ENCODE measurements at places on chromosomes 6 and 20.

GRCh38 chr20:56796345-56796744 is 167.2 kb downstream of the TFAP2C start:
- DNase-seq, result no peak

DNA sequence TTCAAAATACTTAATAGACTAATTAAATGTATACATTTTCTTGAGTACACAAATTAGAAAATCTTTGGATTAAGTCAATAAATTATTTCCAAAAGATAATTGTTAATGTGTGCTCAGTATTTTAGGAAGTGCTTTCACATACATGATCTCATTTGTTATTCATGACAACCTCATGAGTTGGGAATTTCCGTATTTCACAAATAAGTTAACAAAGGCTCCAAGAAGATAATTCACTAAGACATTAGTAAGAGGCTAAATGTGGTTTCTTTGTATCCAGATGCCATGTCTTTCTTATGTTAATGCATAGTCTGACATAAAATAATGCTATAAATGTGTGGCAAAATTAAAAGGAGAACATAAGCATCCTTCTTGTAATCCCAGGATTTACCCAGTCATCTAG is 79.5 kb upstream of the TCF21 start:
- DNase-seq, result no peak

DNA sequence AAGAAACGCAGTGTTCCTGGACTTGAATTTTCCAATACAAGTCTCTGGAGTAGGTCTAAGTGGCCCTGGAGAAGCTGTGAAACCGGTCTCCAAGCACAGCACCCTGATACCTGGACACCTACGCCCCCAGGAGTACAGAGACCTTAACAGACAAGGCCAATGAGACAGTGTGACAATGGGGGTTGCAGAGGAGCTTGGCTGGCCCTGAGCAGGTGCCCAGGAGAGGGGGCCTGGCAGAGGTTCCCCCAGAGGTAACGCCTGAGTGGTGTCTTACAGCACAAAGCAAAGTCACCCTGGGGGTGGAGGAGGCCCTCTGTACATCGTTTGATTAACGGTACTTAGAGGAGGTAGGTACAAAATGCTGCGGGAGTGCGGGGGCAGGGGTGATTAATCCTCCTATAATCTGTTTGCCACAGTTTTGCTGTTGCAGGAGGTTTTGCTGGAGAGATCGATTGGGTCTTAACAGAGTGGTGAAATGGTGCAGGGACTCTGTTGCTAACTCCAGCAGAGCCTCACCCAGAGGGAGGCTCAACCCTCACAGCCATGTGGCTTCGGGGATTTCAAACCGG is 37.3 kb upstream of the APCDD1L start:
- no peak for DNase-seq

DNA sequence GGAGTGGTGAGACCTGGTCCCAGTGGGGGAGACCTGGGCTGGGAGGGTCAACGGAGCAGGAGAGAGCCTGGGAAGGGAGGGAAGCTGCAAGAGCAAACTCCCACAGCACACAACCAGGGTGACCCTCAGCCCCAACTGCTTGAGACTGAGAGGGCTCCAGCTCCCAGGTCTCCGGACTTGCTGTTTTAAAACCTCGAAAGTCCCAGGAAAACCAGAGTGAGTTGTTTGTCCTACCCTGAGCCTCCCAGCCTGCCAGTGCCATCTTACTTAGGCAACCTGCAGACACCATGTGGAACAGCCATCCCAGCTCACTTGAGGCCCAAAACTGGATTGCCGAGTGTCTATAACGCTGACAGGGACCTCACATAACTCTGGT is 4.8 kb upstream of the NTSR1 start:
- DNase-seq, result no peak

- no peak for DNase-seq
These were observed 52.2 kb downstream of the TOP1 start for GRCh38 chr20:41080866-41081265.

DNA sequence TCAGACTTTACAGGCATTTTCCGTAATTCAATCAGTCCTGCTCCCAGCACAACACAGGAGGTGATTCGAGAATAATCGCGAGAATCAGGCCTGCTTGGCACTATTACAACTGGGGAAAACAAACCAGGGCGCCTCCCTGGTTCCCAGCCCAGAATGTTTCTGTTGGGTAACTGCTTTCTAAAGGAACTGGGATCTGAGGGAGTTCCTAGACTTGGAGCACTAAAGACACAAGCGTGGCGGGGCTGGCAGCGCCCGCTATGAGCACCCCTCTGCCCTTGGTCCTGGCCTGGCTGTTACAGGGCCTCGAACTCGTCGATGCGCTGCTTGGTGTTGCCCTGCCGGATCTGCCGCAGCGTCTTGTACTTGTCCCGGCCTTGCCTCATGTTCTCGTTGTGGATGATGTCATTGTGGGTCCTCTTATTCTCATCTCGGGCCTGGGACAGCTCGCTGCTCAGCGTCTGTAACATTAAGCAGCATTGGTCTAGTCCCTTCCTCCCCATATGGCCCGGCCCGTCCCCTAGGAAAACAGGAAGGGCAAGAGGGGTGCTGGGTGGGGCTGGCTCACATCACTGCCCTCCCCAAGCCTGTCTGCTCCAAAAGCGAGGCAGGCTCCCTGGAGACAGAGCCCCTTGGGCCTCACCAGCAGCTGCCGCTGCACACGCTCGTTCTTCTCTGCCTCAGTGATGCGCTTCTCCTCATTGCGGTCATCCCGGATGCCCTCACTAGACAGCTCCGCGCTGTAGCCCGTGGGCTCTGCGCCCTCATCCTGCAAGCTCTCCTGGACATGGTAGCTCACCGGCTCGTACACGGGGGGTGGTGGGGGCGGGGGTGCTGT is 52.3 kb downstream of the EZR start:
- DNase-seq, result no peak

DNA sequence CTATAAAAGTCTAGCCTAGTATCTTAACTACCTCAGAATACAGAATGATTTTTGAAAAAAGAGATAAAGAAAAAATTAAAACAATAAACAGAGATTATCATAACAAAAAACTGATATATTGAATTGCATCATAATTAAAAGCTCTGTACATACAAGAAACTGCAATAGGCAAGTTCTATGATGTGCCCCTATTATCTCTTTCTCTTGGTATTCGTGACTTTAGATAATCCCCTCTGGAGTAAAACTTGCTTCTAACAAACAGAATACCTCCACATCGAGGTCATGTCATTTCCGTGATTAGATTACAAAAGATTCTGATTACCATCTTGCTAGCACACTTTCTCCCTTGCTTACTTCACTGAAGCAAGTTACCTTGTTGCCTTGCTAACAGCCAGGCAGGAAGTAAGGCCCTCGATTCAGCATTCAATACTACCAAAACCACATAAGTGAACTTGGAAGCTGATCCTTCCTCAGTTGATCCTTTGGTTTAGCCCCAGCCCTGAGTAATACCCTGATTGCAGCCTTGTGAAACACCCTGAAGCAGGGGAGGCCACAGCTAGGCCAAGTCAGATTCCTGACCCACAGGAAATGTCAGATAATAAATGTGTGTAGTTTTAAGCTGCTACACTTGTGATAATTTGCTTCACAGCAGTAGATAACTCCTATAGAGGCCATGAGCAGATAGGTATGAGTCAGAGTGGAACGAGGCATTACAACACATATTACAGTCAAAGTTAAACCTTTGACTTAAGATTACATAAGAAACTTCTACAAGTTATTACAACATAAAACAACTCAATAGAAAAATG is 53.7 kb upstream of the TMX4 start:
- DNase-seq, result peak; percentile 19

DNA sequence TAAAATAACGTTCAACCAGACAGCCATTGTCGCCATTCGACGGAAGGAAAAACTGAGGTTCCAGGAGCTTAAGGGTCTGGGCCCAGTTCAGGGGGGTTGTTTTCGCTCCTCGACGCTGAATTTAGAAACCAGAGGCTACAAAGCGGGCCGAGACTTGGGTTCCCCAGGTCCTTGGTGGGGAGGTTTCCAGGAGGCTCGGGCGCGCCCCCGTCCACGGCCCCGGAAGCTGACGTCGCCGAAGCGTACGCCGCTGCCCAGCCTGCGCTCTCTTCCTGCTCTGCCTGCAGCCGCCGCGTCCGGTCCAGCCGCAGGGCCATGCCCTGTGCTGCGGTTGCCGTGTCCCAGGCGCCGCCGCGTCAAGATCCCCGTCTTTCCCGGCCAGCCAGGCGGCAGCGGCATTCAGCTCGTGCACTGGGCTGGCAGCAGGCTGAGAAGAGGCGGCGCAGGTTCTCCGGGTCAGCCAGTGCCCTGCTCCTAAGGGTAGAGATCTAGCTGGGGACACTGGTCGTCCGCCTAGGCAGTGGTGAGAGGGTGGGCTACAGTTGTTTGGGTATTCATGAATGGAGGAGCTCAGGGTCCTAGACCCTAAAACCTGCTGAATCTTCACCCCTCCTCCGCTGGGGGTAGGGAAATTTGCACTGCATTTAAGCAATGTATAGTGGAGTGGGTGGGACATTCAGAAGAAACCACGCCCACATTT is 901 bp upstream of the TRIM26 start:
- peak; percentile 80 for DNase-seq

GRCh38 chr20:51542571-51543421 is at the start of gene NFATC2:
TSS of gene NFATC2 (minus strand) at chr20:51542719. CDS start at chr20:51542499, 220 bp downstream.
- DNase-seq, result no peak

- no peak for DNase-seq
These were observed 80.5 kb downstream of the DNAAF9 start for GRCh38 chr20:3326779-3327521.

GRCh38 chr6:55108134-55109130 is 65.9 kb upstream of the HCRTR2 start:
- DNase-seq, result peak; percentile 13

- no peak for DNase-seq
These were observed 64.0 kb upstream of the APCDD1L start for GRCh38 chr20:58579069-58579818.

- no peak for DNase-seq
These were observed 63.2 kb upstream of the BMP2 start for GRCh38 chr20:6704132-6704861.

- no peak for DNase-seq
These were observed 18.0 kb upstream of the TAF8 start for GRCh38 chr6:42032366-42032765.

DNA sequence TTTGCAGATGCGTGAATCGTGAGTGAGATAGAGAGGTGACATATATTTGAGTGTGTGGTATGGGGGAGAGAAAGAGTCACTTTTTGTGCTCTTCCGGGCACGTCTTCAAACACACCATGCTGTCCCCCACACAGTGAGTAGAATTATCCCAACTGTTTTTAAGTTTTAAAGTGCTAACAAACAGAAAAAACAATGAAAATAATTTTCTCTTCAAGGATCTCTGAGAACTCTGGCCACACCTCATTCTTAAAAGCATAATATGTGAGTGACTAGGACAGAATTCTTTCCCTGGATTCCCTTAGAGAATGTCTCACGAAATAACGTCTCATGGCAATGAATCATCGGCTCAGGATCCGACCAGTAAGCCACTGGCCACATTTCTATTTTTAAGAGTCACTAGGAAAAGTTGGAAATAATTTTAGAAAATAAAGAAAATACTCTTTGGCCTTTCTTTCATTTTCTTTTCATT is 235.7 kb upstream of the ZNF217 start:
- DNase-seq, result no peak

GRCh38 chr20:45969712-45970634 is 2.0 kb downstream of the ZNF335 start:
- DNase-seq, result no peak

GRCh38 chr20:47927385-47927851 is 142.1 kb upstream of the SULF2 start:
- no peak for DNase-seq

DNA sequence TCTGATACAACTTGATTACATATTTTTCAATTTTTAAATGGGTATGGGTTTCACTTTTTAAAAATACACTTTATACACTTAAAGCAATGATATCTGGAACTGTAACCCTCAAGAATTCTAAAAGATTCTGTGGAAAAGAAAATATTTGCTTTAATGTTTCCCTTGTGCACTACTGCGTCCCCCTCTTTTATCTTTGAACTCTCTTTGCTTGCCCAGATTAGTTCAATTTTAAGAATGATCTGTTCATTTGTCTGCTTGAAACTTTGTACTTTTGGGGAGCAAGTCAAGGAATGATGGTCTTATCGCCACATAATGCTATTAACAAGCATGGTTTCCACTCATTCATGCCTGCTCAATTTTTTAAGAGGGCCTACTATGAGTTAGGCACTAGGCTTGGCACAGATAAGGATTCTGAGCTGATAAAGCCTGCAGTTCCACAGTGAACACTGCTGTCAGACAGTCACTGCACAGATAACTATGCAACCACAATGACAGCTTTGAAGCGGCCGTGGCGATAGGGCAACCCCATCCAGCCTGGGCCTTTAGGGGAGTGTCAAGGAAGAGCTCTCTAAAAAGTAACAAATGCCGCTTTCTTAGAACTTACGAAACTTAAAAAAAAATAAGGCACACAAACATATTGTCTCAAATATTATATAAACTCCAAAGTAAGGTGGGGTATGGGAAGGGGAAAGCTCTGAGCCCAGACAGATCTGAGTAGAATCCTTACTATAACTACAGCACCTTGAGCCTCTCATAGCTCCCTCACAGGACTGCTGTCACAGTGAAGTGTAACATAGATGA is 29.7 kb downstream of the FYN start:
- no peak for DNase-seq

DNA sequence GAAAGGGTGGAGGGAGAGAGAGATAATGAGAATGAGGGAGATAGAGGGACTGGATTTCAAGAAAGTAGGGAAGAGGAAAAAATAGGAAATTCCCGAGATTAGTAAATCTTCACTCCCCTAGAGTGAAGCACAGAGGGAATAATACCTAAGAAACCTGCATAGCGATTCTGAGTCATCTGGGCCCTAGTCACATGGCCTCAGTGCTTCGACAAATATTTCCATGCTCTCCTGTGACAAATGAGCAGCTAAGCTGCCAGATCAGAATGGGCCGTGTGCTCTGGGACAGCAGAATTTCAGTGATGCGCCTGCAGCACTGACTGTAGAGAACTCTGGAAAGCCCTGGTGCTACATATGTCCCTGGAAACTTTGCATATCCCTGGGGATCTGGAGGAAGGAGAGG is 48.6 kb upstream of the GRIK2 start:
- DNase-seq, result no peak

- DNase-seq, result no peak
These were observed 70.2 kb downstream of the GPR6 start for GRCh38 chr6:110048221-110048875.

DNA sequence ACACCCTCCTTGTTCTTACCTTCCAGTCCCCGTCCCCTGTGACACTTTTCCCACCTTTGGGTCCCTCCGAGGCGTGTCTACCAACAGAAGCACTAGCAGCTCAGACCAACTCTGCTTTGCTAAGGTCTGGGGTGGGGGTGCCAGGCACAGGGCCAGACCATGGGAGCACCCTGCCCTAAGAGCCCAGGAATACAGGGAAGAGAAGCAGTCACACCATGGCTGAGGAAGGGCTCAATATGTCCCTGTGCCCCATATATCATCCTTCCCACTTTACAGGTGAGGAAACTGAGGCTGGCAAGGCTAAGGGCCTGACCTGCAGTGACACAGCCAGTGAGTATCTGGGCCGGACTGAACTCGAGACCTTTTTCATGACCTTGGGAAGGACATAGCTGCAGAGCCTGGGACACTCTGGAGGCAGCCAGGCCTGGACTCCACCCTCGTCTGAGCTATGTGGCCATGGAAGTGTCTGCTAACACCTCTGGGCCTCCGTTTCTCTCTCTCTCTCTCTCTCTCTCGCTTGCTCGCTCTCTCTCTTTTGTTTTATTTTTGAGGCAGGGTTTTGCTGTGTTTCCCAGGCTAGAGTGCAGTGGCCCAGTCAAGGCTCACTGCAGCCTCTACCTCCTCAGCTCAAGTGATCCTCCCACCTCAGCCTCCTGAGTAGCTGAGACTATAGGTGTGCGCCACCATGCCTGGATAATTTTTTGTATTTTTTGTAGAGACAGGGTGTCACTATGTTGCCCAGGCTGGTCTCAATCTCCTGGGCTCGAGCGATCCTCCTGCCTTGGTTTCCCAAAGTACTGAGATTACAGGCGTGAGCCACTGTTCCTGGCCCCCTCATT is 156.7 kb downstream of the GRM4 start:
- DNase-seq, result no peak
